ENCODE measurements at places on chromosomes 5 and 9.
A peak's percentile ranks its signal among the peaks of the same experiment; 100 is the strongest.

- H3K4me3 ChIP-seq = peak overlapping the region; percentile 60
- H3K27me3 ChIP-seq = no peaks in the 10 kb centered on the region
- H3K4me1 ChIP-seq = peaks cover 63% of the 10 kb centered on the region
- no peak for DNase-seq
- peaks cover 46% of the 10 kb centered on the region for H3K36me3 ChIP-seq
Observed at GRCh38 chr9:3477236-3477834, 48.5 kb downstream of the RFX3 start.

DNA sequence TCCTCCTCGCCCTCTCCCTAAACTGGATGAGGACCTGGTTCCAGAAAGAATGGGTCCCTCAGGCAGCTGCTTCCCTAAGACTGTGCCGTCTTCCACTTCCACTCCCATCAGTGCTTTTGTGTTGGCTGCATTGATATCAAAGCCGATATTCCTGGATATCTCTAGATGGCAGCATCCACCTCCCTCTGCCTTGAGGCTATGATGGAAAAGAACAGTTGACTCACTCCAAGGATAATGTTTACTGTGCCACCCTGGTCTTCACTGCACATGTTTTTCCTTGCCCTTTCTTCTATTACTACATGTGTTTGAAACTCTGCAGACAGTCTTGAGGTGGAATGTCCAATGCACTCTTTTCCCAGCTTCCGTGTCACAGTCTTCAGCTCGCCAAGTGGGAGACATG, 211.6 kb downstream of the MAST4 start:
- no peaks in the 10 kb centered on the region for H3K4me1 ChIP-seq
- peaks cover 11% of the 10 kb centered on the region for H3K27me3 ChIP-seq
- no peak overlapping the region for H3K4me3 ChIP-seq
- H3K36me3 ChIP-seq = no peaks in the 10 kb centered on the region
- DNase-seq = no peak
- H3K27ac ChIP-seq = no peak overlapping the region

DNA sequence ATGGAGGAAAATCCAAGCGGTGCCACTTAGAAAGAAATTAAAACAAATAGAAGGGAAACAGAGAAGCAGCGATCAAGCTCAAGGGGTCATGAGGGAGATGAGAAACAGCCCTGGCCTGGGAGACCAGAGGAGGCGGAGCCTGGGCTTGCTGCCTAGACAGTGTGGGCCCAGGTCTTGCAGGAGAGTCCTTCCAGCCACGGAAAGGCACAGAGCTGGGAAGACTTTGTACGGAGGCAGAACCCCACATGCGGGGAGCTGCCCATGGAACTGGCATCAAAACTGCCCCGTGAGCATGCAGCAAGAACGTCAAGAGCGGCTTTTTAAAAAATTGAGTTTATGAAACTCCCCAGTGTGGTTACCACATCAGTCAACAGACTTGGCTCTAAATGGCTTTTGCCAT, 119.4 kb downstream of the IRX1 start:
- no peaks in the 10 kb centered on the region for H3K36me3 ChIP-seq
- no peak overlapping the region for H3K4me3 ChIP-seq
- DNase-seq = no peak
- peaks cover under 1% of the 10 kb centered on the region for H3K27me3 ChIP-seq

- no peak overlapping the region for H3K27ac ChIP-seq
- DNase-seq = no peak
- no peak overlapping the region for H3K4me3 ChIP-seq
- H3K36me3 ChIP-seq = no peaks in the 10 kb centered on the region
- peaks cover 11% of the 10 kb centered on the region for H3K27me3 ChIP-seq
Observed at GRCh38 chr9:14205463-14205862, 108.5 kb downstream of the NFIB start.

DNA sequence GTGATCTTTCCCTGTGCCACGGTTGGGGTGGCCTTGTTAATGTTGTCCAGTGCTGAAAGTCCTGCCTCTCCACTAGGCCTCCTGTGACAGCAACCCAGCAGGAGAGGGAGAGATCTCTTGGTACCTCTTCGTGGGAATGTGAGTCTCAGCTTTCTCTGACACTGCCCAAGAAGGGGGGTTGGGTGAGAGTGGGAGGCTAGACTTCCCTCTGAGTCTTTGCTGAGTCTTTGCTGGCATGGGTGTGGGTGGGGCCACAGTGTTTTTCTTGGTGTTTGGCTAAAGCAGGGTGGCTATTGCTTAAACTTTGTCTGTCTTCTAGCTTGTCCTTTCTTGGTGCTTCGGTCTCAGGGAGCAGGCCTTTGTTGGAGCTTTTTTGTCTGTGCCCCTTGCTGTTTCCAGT, 145.6 kb downstream of the GNA14 start:
- no peaks in the 10 kb centered on the region for H3K4me1 ChIP-seq
- H3K4me3 ChIP-seq = no peak overlapping the region
- H3K36me3 ChIP-seq = no peaks in the 10 kb centered on the region
- H3K27ac ChIP-seq = no peak overlapping the region

GRCh38 chr9:1978941-1979340, 36.2 kb upstream of the SMARCA2 start:
- H3K36me3 ChIP-seq = no peaks in the 10 kb centered on the region
- no peak overlapping the region for H3K4me3 ChIP-seq
- no peak overlapping the region for H3K27ac ChIP-seq
- no peaks in the 10 kb centered on the region for H3K27me3 ChIP-seq
- DNase-seq = no peak

- no peaks in the 10 kb centered on the region for H3K4me1 ChIP-seq
- no peak for DNase-seq
- H3K27me3 ChIP-seq = no peaks in the 10 kb centered on the region
- H3K4me3 ChIP-seq = no peak overlapping the region
- no peak overlapping the region for H3K27ac ChIP-seq
- no peaks in the 10 kb centered on the region for H3K36me3 ChIP-seq
Observed at GRCh38 chr5:9957214-9957613, 292.5 kb downstream of the ATPSCKMT start.

DNA sequence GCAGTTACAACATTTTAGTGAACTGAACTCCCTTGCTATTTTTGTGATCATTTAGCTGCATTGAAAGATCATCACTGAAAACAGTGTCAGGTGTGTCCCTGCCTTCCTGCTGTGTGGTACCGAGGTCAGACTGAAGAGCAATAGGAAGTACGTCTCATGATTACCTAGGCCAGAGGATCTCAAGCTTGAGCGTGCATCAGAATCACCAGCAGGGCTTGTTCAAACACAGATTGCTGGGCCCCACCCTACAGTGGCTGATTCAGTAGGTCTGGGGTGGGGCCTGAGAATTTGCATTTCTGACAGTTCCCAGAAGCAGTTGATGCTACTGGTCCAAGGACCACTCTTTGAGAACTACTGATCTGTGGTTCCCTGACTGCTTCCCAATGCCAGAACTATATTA, 159.6 kb downstream of the ACTL7B start:
- no peak overlapping the region for H3K27ac ChIP-seq
- no peak for DNase-seq
- no peaks in the 10 kb centered on the region for H3K27me3 ChIP-seq
- H3K4me1 ChIP-seq = no peaks in the 10 kb centered on the region
- no peaks in the 10 kb centered on the region for H3K36me3 ChIP-seq

DNA sequence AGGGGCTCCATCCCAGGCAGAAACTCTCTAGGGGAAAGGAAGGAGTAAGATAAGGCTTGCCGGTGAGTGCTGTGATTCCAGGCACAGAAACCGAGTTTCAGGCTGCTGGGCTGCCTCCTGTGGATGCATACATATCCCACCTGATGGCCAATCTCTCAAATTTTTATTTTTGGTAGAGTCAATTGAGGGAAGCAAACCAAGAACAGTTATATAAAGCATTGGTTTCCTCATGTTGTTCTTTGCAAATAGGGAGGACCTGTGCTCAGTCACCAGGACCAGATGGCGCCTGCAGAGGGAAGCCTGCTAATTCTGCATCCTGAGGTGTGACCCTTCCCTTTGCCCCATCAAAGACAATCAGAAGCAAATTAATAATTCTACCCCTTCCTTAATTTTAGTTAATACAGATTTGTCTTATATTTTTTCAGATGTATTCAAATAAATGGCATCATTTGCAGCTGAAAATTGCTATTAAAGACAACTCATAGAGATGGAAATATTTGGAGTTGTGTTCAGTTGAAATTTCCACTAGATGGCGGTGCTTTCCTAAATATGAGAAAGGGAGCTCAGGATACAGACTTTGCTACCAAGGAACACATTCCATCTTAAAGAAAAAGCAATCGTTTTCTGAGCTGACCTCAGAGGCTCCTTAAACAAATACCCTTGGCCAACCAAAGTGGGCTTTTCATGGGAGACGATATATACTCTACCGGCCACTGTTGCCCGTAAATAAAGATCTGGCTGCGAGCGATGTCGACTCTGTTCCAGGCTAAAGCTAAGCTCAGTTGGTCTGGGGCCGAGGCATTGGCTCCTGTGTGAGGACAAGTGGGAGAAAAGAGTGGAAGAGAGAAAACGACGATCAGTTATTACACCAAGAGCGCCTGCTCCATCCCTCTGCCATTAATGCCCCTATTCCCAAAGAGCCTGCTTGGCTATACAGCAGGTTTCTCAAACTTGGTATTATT, 225.7 kb upstream of the KLF9 start:
- peaks cover 13% of the 10 kb centered on the region for H3K27me3 ChIP-seq
- no peaks in the 10 kb centered on the region for H3K36me3 ChIP-seq
- no peak overlapping the region for H3K27ac ChIP-seq
- H3K4me1 ChIP-seq = no peaks in the 10 kb centered on the region
- no peak for DNase-seq

- no peaks in the 10 kb centered on the region for H3K36me3 ChIP-seq
- DNase-seq = no peak
- no peaks in the 10 kb centered on the region for H3K27me3 ChIP-seq
- no peak overlapping the region for H3K4me3 ChIP-seq
- H3K27ac ChIP-seq = no peak overlapping the region
Observed at GRCh38 chr5:164439799-164440198, 934.4 kb downstream of the MAT2B start.

GRCh38 chr5:37777432-37778130, 62.3 kb downstream of the GDNF start:
- no peaks in the 10 kb centered on the region for H3K4me1 ChIP-seq
- DNase-seq = no peak
- peaks cover 3% of the 10 kb centered on the region for H3K36me3 ChIP-seq
- no peaks in the 10 kb centered on the region for H3K27me3 ChIP-seq

DNA sequence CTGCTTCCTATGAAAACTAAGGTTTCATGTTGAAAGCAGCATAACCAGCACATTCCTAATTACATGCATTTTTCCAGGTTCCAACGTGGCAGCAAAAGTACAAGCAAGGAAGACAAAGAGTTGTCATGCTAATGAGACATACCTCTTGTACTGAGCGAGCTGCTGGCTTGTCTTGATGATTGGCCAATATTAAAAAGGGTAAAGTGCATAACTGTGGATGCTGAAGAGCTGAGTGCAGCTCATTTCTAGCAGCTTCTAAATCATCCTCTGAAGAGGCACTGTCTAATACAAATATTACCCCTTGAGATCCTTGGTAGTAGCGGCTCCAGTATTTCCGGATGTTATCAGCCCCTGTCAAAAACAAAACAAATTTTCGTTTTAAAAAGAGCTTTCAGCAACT, 197.3 kb downstream of the ARL15 start:
- H3K4me1 ChIP-seq = no peaks in the 10 kb centered on the region
- no peak for DNase-seq
- no peak overlapping the region for H3K4me3 ChIP-seq
- H3K27me3 ChIP-seq = no peaks in the 10 kb centered on the region
- H3K27ac ChIP-seq = no peak overlapping the region
- no peaks in the 10 kb centered on the region for H3K36me3 ChIP-seq

- no peak for DNase-seq
- no peaks in the 10 kb centered on the region for H3K4me1 ChIP-seq
- H3K27me3 ChIP-seq = no peaks in the 10 kb centered on the region
- no peak overlapping the region for H3K4me3 ChIP-seq
- H3K27ac ChIP-seq = no peak overlapping the region
Observed at GRCh38 chr5:161138751-161139455, 286.9 kb upstream of the ATP10B start.

DNA sequence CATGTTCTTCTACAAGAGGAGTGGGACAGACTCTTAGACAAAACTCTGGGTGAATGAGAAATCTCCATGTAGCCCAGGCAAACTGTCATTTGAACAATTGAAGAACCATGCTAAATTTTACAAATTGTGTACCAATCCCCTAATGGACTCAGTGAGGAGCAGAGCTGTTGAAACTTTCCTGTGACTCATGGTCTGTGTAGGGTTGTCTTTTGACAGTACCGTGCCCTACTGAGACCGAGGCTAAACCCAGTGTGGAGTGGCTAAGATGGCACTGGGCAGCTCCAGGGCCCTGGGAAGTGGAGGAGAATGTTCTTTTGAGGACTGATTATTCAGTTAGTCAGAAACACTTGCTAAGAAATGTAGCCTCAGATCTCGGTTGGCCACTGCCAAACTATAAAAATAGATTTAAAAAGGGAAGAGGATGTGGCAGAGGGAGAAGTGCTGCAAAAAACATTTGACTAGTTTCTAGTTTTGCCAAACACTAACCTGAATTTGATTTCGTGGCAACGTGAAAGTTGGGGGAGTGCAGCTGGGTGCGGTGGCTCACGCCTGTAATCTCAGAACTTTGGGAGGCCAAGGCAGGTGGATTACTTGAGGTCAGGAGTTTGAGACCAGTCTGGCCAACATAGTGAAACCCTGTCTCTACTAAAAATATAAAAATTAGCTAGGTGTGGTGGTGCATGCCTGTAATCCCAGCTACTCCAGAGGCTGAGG, 24.7 kb downstream of the POU4F3 start:
- peaks cover 42% of the 10 kb centered on the region for H3K27me3 ChIP-seq
- no peaks in the 10 kb centered on the region for H3K36me3 ChIP-seq
- no peak overlapping the region for H3K4me3 ChIP-seq
- no peaks in the 10 kb centered on the region for H3K4me1 ChIP-seq
- no peak for DNase-seq

DNA sequence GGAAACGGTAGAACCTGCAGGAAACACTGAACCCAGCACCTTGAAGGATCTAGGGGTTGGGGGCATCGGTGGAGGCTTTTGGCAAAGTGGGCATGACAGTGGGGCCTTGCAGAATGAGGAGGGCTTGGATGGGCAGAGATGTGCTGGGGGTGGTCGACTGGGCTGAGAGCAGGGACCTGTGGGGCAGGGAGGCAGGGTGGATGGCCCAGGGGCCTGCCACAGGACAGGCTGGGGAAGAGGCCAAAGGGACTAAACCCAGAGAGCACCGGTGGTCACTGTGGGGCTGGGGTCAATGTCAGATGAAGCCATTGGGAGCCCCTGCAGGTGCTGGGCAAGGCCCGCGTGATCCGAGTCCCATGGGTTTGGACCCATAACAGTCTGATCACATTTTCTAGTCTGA, 175.3 kb downstream of the DAB2IP start:
- H3K36me3 ChIP-seq = no peaks in the 10 kb centered on the region
- no peak for DNase-seq
- H3K27ac ChIP-seq = no peak overlapping the region
- no peak overlapping the region for H3K4me3 ChIP-seq
- no peaks in the 10 kb centered on the region for H3K27me3 ChIP-seq
